HuH-7.5 (cell line): ENCODE measurements at places on chromosomes 4 and X.

DNA sequence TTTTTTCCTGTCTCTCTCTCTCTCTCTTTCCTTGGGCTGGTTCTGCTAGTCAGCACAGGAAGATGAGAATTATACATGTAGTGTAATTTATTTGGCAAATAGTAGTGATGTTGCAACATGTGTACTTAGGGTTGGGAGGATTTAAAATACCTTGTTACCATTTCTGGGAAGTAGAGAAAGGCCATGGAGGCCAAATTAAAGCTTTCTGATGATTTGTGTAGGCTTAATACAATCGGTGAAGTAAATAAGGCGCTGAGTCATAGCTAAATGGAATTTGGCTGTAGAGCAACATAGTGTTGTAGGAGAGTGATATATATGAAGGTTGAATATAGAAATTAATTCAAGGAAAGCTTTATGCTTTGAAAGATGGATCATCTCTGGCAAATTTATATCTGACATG is 295.3 kb downstream of the GRID2 start:
- no peak for DNase-seq

GRCh38 chrX:110159865-110160264 is 157.0 kb downstream of the TMEM164 start:
- no peak for DNase-seq

DNA sequence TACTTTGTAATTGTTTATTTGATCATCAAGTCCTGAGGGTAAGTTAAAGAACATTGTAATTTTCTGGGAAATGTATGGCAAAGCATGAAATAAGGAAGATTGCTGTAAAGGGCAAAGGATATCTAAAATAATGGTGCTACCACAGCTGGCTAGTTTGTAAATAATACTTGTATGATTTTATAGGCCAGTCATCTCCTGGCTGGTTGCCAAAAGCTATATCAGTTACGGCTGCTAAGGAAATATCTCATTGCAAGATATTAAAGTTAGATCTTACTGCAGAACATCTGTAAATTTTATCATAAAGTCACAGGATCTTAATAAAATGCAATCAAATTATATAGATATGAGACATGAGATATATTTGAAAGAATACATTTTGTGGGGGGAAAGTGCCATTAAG is 150.8 kb upstream of the CXCL13 start:
- DNase-seq, result no peak

DNA sequence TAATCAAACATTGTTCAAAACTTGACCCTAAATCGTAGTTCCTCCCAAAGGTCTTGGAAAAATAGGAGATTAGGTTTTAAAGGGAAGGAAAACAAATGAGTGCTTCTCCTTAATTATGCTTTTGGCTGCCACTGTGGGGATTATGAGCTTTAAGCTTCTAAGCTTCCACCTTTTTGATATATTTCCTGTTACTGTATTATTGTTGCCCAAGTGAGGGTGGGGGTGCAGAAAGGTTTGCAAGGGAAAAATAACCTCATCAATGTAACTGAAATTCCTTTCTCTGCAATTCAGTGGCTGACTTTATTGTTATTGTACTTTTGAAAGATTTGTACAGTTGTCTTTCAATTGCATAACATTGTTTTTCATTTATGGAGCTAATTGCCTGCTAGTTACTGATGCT is 285.1 kb downstream of the FRMPD4 start:
- DNase-seq, result no peak

DNA sequence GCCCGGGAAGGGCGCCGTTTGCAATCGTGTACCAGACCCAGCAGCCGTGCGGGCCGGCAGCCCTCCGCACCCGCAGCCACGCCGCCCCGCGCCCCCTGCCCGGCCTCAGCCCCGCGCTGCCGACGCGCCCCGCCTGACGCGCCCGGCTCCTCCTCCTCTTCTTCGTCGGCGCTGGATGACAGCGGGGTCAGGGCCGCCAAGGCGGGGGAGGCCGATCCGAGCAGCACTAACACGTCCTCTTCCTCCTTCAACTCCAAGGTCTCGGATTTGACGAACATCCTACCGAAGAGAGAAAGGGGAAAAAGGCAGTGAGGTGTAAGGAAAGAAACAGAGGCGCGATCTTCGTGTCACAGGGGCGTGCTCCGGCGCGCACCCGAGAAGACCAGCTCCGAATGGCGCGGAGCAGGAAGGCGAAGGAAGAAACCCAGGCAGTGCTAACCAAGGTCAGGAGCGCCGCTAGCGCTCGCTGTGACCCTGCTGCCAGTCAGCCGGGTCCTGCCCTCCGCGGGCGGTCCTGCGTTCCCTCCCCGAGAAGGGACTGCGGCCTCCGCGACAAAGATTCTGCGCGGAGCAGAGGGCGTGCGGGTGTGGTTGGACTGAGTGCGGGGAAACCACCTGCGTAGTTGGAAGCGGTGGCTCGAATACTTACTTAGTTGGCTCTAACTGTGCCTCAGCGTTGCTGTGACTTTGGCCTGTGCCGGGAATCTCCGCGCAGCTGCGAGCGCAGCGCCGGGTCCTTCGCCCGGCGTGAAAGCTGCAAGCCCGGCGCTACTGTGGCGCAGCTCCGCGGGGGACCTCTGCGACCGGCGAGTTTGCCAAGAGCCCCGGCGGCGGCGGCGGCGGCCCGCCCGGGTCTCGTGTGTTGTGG is 548 bp downstream of the NEUROG2 start:
- peak; percentile 53 for DNase-seq

- no peak for DNase-seq
Observed at GRCh38 chr4:30402276-30402675, 317.9 kb upstream of the PCDH7 start.

GRCh38 chrX:16638533-16638932 is 11.4 kb upstream of the S100G start:
- no peak for DNase-seq

- DNase-seq, result no peak
Observed at GRCh38 chrX:29478336-29479069, 736.9 kb upstream of the MAGEB2 start.

DNA sequence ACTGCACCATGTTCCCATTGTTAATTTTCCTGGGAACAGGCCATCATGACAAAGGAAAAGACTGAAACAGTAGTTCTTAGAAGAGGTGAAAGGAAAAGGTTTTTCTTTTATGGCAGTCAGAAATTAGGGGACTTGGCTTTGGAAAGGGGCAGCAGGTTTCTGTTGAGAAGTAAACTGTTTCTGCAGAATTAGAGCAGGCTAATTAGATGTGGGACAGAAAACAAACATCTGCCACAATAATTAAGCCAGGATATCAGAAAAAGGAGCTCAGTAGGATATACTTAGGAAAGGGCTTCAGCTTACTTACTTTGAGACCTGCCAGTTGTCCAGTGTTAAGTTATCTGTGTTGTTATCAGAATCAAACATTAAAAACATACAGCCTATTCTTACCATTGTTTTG is 36.7 kb upstream of the STPG2 start:
- DNase-seq, result no peak
